Naive thymus-derived CD4-positive, alpha-beta T cell (primary cell): ENCODE measurements at places on chromosomes 1 and 21. TPM values are rescaled to one million over a fixed set of nuclear protein-coding genes. Genes with fewer than 3 reads are reported as not detected.

Gene BRDT
- total RNA-seq, result not detected in 2 replicates

Gene KANK4
- not detected for total RNA-seq

Gene S100A10
- 131 TPM for total RNA-seq

Gene TRIM58
- 0.24 TPM for total RNA-seq

Gene C1orf210
- not detected for total RNA-seq

Gene SOX13
- total RNA-seq, result 0.23 and 0.85 TPM in 2 replicates

Gene INSRR
- 0.43 and 0.63 TPM in 2 replicates for total RNA-seq

Gene MYOG
- not detected for total RNA-seq

Gene CTSS
- 162 TPM for total RNA-seq

Gene CYB5RL
- total RNA-seq, result 7.1 TPM

Gene LAX1
- 36.1 TPM for total RNA-seq

Gene NMNAT2
- total RNA-seq, result 0.08 and 0.24 TPM in 2 replicates

Gene AMY2A
- not detected in 2 replicates for total RNA-seq

Gene DNM3
- 1.9 TPM for total RNA-seq

Gene DNASE2B
- not detected for total RNA-seq

Gene RHBDL2
- not detected for total RNA-seq

Gene SIM2
- total RNA-seq, result not detected

Gene LRRC38
- total RNA-seq, result not detected in 2 replicates

Gene NID1
- total RNA-seq, result 0.13 TPM

Gene ENO1
- 3,509 and 3,569 TPM in 2 replicates for total RNA-seq

Gene C1orf87
- not detected for total RNA-seq

Gene CA14
- not detected for total RNA-seq

Gene ZDHHC18
- total RNA-seq, result 36.4 TPM

Gene MYOC
- total RNA-seq, result not detected

Gene PRDX6
- 84.8 TPM for total RNA-seq

Gene F13B
- total RNA-seq, result not detected

Gene KRTAP19-1
- total RNA-seq, result not detected

Gene IQGAP3
- total RNA-seq, result not detected

Gene TLR5
- 6.2 TPM for total RNA-seq

Gene WNT3A
- total RNA-seq, result not detected

Gene PTPN7
- 45.5 TPM for total RNA-seq
